ENCODE measurements at places on chromosomes 6 and 20. TPM values are rescaled to one million over a fixed set of nuclear protein-coding genes. Genes with fewer than 3 reads are reported as not detected.

- DNase-seq = no peak
- H3K27me3 ChIP-seq = peaks cover 43% of the 10 kb centered on the region
- H3K27ac ChIP-seq = peak overlapping the region; percentile 33
These were observed 2.9 kb upstream of the TMEM74B start for GRCh38 chr20:1187605-1188171.

GRCh38 chr20:9442858-9443257, 71.5 kb upstream of the LAMP5 start:
- no peaks in the 10 kb centered on the region for H3K36me3 ChIP-seq
- no peaks in the 10 kb centered on the region for H3K27me3 ChIP-seq
- no peaks in the 10 kb centered on the region for H3K4me1 ChIP-seq
- H3K4me3 ChIP-seq = no peak overlapping the region
- no peak overlapping the region for H3K27ac ChIP-seq
- no peak for DNase-seq

- H3K27me3 ChIP-seq = no peaks in the 10 kb centered on the region
- H3K36me3 ChIP-seq = no peaks in the 10 kb centered on the region
- no peak overlapping the region for H3K27ac ChIP-seq
- no peaks in the 10 kb centered on the region for H3K4me1 ChIP-seq
- DNase-seq = no peak
These were observed 27.0 kb downstream of the TMEM14A start for GRCh38 chr6:52697903-52698302.

DNA sequence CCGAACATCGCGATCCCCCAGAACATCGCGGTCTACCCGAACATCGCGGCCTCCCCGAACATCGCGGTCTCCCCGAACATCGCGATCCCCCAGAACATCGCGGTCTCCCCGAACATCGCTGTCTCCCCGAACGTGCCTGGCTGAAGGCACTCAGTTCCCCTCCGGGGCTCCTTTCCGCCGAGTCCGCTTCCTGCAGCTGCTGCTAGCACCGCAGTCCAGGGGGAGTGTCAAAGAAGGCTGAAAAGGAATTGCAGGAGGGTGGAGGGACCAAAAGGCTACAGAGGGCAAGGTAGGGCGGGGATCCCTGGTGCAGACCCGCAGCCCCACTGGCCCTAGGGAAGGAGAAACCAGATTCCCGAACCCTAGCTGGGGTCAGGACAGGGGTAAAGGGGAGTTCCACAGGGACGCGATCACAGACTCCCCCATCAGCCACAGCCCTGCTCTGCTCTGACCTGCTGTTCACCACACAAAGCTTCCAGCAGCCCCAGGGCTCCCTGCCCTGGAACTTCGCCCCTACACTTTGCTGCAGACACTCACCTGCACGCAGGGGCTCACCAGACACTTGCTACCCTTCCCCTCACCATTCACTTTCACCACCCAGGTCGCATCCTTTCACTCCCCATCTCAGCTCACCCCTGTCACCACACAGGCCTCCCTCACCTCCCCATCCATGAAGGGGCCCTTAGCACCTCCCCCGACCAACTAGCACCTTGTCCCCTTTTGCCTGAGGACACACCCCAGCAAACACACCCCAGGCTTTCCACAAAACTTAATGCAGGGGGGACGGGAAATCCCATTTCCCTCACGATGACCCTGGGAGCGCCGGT, 1.7 kb downstream of the ULBP1 start:
- DNase-seq = no peak
- H3K4me3 ChIP-seq = no peak overlapping the region
- peaks cover 92% of the 10 kb centered on the region for H3K27me3 ChIP-seq
- H3K36me3 ChIP-seq = no peaks in the 10 kb centered on the region
- H3K27ac ChIP-seq = no peak overlapping the region

- H3K4me1 ChIP-seq = peaks cover 21% of the 10 kb centered on the region
- H3K36me3 ChIP-seq = no peaks in the 10 kb centered on the region
- H3K27ac ChIP-seq = no peak overlapping the region
These were observed 53.8 kb upstream of the POLR1H start for GRCh38 chr6:30007132-30007764.

GRCh38 chr20:34375977-34376430, 12.9 kb downstream of the ITCH start:
- DNase-seq = no peak
- H3K4me3 ChIP-seq = no peak overlapping the region
- H3K36me3 ChIP-seq = no peaks in the 10 kb centered on the region
- H3K27me3 ChIP-seq = no peaks in the 10 kb centered on the region
- H3K4me1 ChIP-seq = peaks cover 8% of the 10 kb centered on the region

DNA sequence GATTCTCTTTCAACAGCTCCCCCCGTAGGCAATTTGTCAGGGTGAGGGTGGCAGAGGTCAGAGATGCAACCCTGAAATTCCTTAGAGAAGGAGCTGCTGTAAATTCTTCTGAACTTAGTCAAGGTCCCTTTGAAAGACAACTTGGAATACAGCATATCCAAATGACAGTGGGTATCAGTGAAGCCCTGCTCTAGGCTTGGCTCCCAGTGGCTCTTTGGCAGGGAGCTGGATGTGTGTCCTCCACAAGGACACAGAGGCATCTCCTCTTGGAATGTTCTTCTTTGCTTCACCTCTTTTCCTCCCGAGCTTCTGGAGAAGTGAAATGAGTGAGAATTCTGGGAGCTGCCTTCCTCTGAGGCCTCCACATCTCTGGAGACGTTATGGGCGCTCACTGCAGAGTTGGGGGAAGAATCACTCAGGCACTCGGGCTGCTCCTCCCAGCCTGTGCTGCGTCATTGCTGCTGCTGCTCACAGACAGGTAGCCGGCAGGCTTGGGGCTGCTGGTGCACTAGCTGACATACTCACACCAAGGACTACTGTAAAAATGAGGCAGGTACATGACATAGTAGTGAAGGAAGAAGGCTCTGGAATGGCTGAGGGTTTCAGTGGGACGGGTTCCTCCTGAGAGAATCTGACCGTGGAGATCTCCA, 34.1 kb downstream of the DYNLT1 start:
- no peaks in the 10 kb centered on the region for H3K27me3 ChIP-seq
- peaks cover 87% of the 10 kb centered on the region for H3K36me3 ChIP-seq
- H3K27ac ChIP-seq = no peak overlapping the region
- H3K4me1 ChIP-seq = no peaks in the 10 kb centered on the region
- no peak overlapping the region for H3K4me3 ChIP-seq

DNA sequence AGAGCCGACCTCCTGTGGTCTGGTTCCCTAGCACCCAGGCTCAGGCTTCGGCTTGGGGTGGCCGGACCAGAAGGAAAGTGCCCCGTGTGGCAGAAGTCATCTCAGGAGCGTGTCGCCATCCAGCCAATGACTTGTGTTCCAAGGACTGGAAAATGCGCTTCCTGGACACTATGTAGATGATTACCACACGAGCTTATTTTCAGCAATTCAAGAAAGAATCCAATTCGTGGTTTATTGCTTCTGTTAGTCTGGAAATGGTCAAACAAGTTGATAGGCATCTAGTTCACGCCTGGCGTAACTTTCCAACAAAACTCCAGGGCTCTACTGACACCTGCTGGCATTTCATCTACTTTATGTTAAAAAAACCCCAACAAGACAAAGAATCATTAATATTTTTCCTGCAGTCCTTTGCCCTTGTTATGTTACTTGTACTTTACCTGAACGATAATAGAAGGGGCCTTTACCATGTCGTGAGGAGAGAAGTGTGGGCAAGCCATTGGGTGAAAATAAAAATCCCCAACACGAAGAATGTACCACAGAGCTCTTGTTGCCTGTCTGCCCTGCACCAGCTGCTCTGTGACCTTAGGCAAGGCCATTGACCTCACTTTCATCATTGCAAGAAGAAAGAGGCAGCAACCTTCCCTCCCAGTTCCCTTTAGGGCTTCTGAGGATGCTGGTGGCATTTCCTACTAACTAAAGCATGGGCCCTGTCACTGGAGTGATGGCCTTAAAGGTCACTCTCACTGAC, 154.7 kb upstream of the LAMP5 start:
- no peak overlapping the region for H3K27ac ChIP-seq
- no peaks in the 10 kb centered on the region for H3K4me1 ChIP-seq
- no peaks in the 10 kb centered on the region for H3K27me3 ChIP-seq
- no peak overlapping the region for H3K4me3 ChIP-seq
- H3K36me3 ChIP-seq = no peaks in the 10 kb centered on the region
- no peak for DNase-seq

DNA sequence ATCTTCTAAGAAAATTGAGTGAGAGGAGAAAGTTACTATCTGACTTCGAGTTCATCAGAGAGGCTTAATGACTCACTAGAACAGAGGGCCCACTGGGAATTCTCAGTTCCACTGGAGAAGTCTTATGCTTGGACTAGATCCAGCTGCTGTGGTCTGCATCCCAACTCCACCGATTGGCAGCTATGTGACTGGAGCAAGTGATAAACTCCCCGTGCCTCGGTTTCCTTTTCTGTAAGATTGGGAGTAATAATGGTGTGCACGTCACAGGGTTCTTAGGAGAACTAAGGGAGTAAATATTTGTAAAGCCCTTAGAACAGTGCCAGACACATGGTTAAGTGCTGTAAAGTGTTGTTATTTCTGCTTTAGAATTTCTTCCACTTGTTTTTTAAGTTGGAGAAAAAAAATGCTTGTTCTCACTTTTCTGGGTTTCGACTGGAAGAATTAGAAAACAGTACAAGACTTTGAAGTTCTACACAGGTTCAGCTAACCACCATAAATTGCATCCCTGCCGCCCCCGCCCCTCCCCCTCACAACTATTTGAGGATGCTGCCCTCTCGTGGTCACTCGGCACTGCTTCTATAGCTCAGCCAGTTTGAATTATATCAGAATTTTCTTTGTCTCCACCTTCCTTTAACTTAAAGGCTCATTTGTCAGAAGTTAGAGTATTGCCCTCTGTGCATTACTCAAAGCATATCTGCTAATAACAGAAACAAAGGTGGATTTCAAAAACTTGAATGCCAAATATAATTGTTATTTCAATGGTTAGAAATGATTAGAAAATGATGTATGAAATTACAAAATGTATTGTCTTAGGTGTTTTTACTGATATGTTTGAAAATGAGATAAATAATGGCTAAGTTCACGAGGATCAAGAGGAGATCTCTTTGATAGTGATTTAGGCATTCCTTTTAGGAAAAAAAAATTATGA, 95.0 kb upstream of the IFNGR1 start:
- peaks cover 9% of the 10 kb centered on the region for H3K4me1 ChIP-seq
- H3K36me3 ChIP-seq = no peaks in the 10 kb centered on the region
- H3K27ac ChIP-seq = no peak overlapping the region
- no peaks in the 10 kb centered on the region for H3K27me3 ChIP-seq
- DNase-seq = peak; percentile 46

GRCh38 chr6:21274851-21275250, 318.7 kb upstream of the SOX4 start:
- no peaks in the 10 kb centered on the region for H3K27me3 ChIP-seq
- no peak overlapping the region for H3K27ac ChIP-seq
- DNase-seq = no peak
- H3K4me1 ChIP-seq = no peaks in the 10 kb centered on the region

GRCh38 chr6:85185977-85186376, 263.9 kb upstream of the NT5E start:
- H3K4me1 ChIP-seq = no peaks in the 10 kb centered on the region
- no peaks in the 10 kb centered on the region for H3K36me3 ChIP-seq
- no peak for DNase-seq
- no peak overlapping the region for H3K4me3 ChIP-seq
- no peak overlapping the region for H3K27ac ChIP-seq

GRCh38 chr6:22631091-22631490, 61.7 kb downstream of the HDGFL1 start:
- H3K4me3 ChIP-seq = no peak overlapping the region
- no peaks in the 10 kb centered on the region for H3K27me3 ChIP-seq
- H3K27ac ChIP-seq = no peak overlapping the region

DNA sequence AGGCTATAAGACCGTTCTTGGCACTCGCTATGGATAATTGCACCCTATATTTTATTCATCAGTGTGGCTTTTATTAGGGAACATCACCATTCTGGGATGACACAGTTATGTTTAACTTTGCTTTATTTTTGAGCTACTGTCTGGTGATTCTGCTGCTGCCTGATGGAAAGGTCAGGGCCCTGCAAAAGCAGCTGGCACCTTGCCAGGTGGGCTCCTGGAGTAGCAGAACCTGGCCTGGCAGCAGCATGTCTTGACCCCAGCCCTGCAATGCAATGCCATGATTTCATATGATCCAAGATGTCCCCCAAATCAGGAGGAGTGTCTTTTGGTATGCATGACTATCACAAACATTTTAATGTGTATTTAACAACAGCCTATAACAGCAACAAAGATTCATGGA, 228.4 kb upstream of the RSPO3 start:
- H3K4me3 ChIP-seq = no peak overlapping the region
- H3K27ac ChIP-seq = no peak overlapping the region
- no peaks in the 10 kb centered on the region for H3K27me3 ChIP-seq
- no peak for DNase-seq
- no peaks in the 10 kb centered on the region for H3K4me1 ChIP-seq

The PTPRT gene
- total RNA-seq = 0.15 TPM

The PHACTR1 gene
- 47.0 TPM for total RNA-seq

The DEFB129 gene
- total RNA-seq = not detected

The FKBP1A gene
- 278 TPM for total RNA-seq

The ADAT2 gene
- 10.2 TPM for total RNA-seq
